ENCODE measurements at places on chromosomes 6 and 20. TPM values are rescaled to one million over a fixed set of nuclear protein-coding genes. Genes with fewer than 3 reads are reported as not detected.

- no peak for DNase-seq
These were observed 808.1 kb upstream of the MANEA start for GRCh38 chr6:94769197-94769596.

The ADGRF4 gene
- total RNA-seq: not detected

DNA sequence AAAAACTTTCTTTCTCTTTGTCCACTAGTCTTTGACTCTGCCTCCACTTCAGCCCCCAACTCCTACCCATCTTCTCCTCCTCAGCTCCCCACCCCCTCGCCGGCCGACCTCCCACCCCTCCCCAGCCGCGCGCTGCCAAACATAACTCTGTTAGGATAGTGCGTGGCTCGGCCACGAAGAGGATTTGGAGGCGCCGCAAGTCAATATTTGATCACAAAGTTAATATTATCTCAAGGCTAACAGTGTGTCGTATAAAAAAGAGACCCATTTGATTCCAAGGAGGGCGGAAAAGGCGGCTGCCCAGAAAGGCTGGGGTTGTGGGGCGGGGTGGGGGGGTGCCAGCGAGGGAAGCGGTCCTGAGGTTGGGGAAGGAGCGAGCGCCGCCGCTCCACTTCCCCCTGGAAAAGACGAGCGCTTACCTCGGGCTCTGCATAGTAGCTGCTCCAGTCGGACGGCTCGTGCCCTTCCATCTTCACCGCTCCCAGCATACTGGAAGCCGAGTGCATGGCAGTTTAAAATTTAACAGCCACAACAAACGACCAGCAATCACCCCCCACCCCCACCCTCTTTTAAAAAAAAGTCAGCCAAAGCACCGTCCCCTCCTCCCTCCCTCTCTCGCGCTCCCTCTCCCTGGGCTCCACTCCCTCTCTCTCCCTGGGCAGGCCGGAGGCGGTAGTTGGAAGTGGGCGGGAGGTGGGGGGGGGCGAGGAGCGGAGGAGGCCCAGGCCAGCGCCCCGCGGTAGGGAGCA lies 425 bp downstream of the FOXA2 start:
- no peak for DNase-seq

The KIF25 gene
- not detected for total RNA-seq

Data from activated CD4-positive, alpha-beta memory T cell treated with anti-CD3 and anti-CD28 coated beads, Interleukin-2, amount 10 ng/mL, durations not matched to agents 7 days and 5 days (primary cell).